Stimulated activated CD8-positive, alpha-beta memory T cell treated with anti-CD3 and anti-CD28 coated beads, Interleukin-7, amount 100 ng/mL, for 24 hours (primary cell): ENCODE measurements at places on chromosomes 3 and 15.

DNA sequence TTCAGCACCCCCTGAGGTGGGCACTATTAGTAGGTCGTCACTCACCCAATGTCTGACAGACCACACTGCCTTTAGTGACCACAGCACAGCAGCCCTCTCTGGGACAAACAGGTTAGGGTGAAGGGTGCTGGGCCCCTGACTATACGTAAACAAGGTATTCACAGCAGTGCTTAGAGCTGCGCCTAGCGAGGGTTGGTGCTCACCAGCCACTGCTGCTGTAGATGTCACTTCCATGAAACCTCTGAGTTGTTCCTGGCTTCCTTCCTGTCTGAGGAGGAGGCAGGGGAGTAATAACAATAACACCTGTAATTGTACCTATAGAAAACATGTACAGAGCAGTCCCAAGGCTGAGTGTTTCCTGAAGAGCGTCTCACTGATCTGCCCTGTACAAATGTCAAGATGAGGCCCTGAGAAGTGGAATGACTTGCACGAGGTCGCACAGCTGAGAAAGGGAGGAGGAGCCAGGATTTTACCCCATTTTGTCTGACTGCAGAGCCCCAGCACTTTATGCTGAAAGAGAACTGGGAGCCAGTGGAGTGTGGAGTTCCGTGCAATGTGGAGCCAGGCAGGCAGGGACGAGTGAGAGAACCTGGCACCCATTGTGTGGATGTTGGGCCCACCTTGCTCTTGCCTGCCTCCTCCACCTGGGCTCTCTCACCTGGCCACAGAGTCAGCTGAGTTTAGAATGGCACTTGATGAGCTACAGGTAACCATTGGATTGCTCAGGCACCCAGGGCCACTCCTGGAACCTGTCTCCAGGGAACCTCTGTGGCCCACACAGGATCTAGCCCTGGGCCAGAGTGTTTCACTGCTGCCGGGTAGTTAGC, 93.8 kb downstream of the DNAJB8 start:
- no peak for DNase-seq

GRCh38 chr3:23068016-23068728, 135.0 kb upstream of the UBE2E2 start:
- DNase-seq: no peak

GRCh38 chr3:11195201-11195600, 40.9 kb downstream of the HRH1 start:
- DNase-seq: no peak

GRCh38 chr3:134464064-134464688, 21.6 kb downstream of the ANAPC13 start:
- DNase-seq: no peak

DNA sequence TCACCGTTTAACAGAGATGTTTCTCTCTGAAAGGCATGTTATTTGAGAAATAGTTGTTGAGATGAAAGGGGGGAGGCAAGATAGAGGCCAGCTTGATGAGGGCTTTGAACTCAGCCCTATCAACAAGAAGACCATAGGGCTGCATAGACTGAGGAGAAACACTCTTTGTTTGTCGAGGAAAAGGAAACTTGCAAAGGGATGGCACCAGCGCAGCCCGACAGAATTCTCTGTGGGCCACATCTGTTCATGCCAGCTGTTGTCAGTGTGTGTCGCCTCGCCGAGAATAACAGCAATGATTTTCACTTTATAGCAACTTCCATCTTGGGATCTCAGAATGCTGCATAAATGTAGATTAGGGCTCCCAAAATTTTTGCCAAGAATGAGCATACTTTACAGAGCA, 478.3 kb upstream of the TPRG1 start:
- no peak for DNase-seq

DNA sequence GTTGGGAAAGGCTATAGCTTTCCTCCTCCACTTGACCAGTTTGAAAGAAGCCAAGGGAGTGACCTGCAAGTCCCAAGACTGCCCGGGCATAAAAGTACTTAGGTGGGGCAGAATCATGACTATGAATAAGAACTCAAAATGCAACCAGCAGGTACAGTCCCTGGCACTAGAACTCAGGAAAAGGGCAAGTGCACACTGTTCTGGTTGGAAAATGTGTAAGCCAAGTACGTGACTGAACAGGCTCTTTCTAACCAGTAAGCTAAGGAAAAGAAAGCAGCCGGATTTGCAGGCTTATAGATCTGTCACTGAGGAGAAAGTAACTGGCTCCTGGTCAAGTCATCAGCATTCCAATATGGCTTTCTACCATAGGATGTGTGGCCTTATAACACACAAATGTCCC, 101.2 kb upstream of the SLC4A7 start:
- DNase-seq: no peak

GRCh38 chr15:64006642-64007041, 39.6 kb downstream of the DAPK2 start:
- DNase-seq: no peak
